A172 (cell line): ENCODE measurements at places on chromosomes 4 and X. TPM values are rescaled to one million over a fixed set of nuclear protein-coding genes. Genes with fewer than 3 reads are reported as not detected.

EMCN gene
- not detected in 2 replicates for total RNA-seq

DNA sequence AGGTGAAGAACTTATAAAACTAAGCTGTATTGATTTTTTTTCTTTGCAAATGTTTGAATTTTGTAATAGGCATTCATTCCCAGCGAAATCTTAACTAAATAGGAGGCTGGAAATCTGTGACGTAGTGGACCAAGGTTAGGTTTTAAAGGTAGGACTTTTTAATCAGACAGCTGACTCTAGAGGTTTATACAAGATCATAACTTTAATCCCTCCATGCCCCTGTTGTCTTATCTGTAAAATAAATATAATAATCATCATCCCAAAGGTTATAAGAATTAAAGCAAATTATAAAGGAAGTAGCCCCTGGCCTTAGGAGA is 101.3 kb downstream of the SHROOM3 start:
- no peak for DNase-seq

SGMS2 gene
- 29.4 and 50.3 TPM in 2 replicates for total RNA-seq

- no peak for DNase-seq
These were observed 137.2 kb upstream of the PGRMC2 start for GRCh38 chr4:128424527-128425497.

GRCh38 chrX:72107320-72107719 is 24.4 kb downstream of the RTL5 start:
- DNase-seq, result no peak

DNA sequence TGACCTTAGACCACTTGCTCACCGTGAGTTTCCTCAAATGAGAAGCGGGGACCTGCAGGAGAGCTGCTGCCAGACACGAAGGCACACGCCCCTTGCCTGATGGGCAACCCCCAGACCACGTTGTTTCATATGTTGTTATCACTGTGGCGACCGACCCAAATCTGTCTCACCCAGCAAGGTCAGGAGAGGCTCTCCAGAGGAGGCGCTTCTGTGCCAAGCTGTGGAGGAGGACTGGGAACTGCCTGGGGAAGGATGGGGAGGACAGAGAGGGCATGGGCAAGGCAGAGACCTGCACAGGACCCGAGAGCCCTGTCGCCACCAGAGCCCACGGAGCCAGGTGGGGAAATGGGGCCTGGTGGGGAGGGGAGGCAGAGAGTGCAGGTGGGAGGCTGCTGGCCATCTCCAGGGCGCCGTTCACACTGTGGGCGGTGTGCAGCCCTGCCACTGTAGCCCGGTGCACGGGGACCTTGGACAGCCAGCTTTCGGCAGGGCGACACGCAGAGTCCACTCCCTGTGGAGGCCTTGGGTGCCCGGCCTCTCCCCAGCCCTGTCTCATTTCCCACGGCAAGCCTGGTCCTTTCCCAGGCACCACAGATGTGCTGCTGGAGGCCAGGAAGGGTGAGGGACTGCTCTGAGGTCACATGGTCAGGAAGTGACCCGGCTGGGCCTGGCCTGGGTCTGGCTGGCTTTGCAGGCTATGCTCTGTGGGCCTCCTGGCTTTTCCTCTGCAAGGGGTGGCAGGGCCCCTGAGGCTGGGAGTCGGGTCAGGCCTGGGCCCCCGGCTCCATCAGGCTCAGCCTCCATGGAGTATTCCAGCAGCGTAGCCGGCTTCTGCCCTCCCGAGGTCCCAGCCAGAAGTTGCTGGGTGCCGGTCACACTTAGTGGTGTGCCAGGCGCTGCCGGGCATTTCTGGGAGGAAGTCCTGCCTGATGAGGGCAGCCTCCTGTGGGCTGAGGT is 3.2 kb downstream of the HTRA3 start:
- DNase-seq, result no peak

DNA sequence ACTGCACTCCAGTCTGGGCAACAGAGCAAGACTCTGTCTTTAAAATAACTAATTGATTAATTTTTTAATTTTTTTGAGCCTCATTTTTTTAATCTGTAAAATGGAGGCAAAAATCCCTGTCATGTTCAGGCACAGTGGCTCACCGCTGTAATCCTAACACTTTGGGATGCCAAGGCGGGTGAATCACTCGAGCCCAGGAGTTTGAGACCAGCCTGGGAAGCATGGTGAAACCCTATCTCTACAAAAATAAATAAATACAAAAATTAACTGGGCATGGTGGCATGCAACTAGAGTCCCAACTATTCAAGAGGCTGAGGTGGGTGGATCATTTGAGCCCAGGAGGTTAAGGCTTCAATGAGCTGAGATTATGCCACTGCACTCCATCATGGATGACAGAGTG is 15.4 kb downstream of the AMTN start:
- DNase-seq, result no peak

USP51 gene
- total RNA-seq, result 0.21 and 0.50 TPM in 2 replicates

DNA sequence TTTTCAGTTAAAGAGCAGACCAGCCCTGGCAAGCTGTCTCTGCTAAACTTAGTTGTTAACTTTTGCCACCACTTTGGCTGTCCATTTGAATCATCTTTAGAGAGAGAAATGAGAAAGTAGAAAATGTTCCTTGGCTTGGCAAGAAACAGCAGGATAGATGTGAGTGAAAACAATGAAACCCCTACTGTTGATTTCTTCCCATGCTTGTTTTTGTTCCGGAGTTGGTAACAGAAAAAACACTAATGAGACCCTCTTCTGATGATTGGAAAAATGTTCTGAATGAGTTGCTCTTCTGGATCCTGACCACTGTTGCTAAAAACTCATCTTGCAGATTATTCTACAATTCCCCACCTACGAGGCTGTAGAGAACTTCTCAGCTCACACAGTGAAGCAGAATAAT is 203.3 kb downstream of the MAPK10 start:
- no peak for DNase-seq

GRCh38 chr4:25878676-25879075 is 15.9 kb upstream of the SEL1L3 start:
- DNase-seq, result no peak

- no peak for DNase-seq
These were observed 202.0 kb downstream of the ARAP2 start for GRCh38 chr4:36042122-36042970.

- DNase-seq, result no peak
These were observed 764 bp downstream of the PDGFRA start for GRCh38 chr4:54229631-54230483.
